Liver (tissue), 10 donors: ENCODE measurements at places on chromosomes 2 and 18. TPM values are rescaled to one million over a fixed set of nuclear protein-coding genes. Genes with fewer than 3 reads are reported as not detected.

DNA sequence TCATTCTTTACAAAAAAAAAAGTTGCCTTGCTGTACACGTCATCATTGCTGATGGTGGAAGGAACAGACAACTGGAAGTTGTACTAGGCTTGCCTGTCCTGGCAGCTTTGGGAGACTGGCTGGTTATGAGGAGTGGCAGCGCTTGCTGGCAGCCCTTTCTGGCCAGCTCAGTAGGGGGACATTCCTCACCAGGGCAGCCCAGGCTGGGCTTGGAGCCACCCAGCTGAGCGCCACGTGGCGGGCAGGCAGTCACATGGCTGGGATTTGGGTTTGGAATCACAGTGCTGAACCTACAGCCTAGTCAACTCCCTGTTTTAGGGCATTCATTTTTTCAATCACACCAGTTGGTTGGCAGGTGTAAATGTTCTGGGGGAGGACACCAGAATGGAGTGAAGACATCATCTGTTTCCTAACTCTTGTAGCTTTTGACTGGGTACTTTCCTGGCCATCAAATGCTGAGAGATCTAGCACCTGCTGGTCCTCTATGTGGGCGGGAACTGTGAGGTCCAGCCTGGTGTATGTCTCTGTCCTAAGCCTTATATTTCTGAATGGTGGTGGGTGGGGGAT lies 139.3 kb downstream of the SETBP1 start:
- no peak overlapping the region for H3K4me3 ChIP-seq
- H3K36me3 ChIP-seq = no peaks in the 10 kb centered on the region
- DNase-seq = no peak
- no peaks in the 10 kb centered on the region for H3K27me3 ChIP-seq
- H3K4me1 ChIP-seq = peaks cover 27% of the 10 kb centered on the region

- peak overlapping the region; percentile 14 for H3K4me3 ChIP-seq
- H3K27me3 ChIP-seq = no peaks in the 10 kb centered on the region
- H3K36me3 ChIP-seq = no peaks in the 10 kb centered on the region
- no peak for DNase-seq
- peak overlapping the region; percentile 27 for H3K27ac ChIP-seq
These were observed 3.6 kb downstream of the STARD7 start for GRCh38 chr2:96204836-96205624.

- peaks cover 6% of the 10 kb centered on the region for H3K36me3 ChIP-seq
- no peaks in the 10 kb centered on the region for H3K27me3 ChIP-seq
- no peaks in the 10 kb centered on the region for H3K4me1 ChIP-seq
- DNase-seq = no peak
- H3K27ac ChIP-seq = no peak overlapping the region
- H3K4me3 ChIP-seq = no peak overlapping the region
These were observed 111.5 kb downstream of the GALNT3 start for GRCh38 chr2:165682546-165682945.

DNA sequence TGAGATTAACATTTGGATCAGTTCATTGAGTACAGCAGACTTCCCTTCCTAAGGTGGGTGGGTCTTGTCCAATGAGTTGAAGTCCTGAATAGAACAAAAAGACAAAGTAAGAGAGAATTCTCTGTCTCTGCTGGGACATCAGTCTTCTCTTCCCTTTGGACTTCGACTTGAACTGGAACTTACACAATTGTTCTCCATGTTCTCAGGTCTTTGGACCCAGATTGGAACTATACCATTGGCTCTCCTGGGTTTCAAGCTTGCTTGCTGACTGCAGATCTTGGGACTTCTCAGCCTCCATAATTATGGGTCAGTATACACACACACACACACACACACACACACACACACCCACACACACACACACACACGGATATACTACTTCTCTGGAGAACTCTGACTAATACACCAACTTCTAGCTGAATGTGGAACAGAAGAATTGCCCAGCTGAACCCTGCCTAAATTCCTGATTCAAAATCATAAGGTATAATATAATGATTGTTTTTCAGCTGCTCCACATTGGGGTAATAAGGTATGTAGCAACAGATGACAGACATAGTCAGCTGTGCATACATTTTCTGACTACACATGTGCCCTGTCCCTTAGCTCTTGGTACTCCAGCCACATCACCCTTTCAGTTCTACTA lies 214.0 kb downstream of the TGIF1 start:
- peaks cover 12% of the 10 kb centered on the region for H3K4me1 ChIP-seq
- no peak overlapping the region for H3K27ac ChIP-seq
- no peak for DNase-seq
- H3K36me3 ChIP-seq = no peaks in the 10 kb centered on the region
- no peak overlapping the region for H3K4me3 ChIP-seq

GRCh38 chr2:88765154-88765888 lies 73.8 kb downstream of the RPIA start:
- H3K4me1 ChIP-seq = peaks cover 3% of the 10 kb centered on the region
- peak overlapping the region; percentile 6 for H3K4me3 ChIP-seq
- DNase-seq = peak; percentile 66
- no peak overlapping the region for H3K27ac ChIP-seq
- H3K27me3 ChIP-seq = peaks cover 4% of the 10 kb centered on the region
- no peaks in the 10 kb centered on the region for H3K36me3 ChIP-seq

DNA sequence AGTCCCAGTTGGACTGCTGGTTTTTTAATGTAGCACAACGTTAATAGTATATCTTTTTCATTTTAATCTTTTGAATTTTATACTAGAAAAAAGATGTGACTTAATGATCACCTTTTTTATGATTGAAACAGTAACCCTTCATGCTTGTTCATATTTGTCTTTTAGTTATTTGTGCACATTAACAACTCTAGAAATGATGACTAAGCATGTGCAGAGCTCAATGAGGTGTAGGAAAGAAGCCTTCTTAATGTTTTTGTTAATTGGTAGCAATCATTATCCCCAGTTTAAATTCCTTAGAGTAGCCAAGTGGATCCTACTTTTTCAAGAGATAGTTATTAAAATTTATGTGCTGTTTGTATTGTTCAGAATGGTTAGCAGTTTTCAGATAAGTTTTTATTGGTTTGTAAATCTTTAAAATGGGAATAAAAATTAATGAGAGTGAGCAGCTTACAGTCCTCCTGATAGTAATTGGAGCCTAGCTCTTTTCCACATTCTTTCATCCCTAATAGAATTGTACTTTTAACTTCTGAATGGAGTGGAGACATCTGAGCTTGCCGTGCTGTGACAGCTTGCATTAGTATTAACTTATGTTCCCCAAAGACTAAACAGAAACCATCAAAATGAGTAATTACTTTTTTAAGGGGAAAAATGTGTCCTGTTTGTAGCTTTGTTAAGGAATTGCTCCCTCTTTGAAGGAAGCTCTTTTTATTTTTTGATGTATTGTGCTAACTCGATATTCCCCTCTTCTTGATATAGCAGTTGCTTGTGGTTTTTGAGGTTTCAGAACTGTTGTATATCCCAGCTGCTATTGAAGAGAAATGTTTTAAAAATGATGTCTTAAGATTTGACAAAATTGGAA lies 17.3 kb downstream of the PIK3C3 start:
- DNase-seq = no peak
- H3K4me3 ChIP-seq = no peak overlapping the region
- no peaks in the 10 kb centered on the region for H3K4me1 ChIP-seq
- H3K27ac ChIP-seq = no peak overlapping the region

PPP1R1C gene
- total RNA-seq = 5.4 TPM

- no peaks in the 10 kb centered on the region for H3K27me3 ChIP-seq
- H3K27ac ChIP-seq = no peak overlapping the region
- H3K36me3 ChIP-seq = no peaks in the 10 kb centered on the region
- no peaks in the 10 kb centered on the region for H3K4me1 ChIP-seq
- H3K4me3 ChIP-seq = no peak overlapping the region
These were observed 453.4 kb downstream of the BCL11A start for GRCh38 chr2:60100034-60100433.

DNA sequence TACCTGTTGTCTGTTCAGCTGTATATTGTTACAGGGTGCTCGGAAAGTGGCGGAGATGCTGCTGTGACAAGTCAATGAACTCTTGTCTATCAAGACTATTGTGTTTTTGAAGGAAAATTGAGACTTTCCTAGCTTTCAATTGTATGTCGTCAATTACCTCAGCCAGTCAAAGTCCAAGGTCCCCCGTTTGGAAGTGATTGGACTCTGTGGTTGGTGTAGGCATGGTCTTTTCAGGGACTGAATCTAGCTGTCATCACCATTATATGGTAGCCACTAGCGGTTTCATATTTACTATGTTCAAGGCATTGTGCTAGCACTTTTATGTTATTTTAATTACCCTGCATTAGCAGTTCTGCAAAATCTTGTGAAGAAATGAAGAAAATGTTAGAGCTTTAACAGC lies 54.9 kb downstream of the XRCC5 start:
- no peaks in the 10 kb centered on the region for H3K27me3 ChIP-seq
- H3K4me1 ChIP-seq = no peaks in the 10 kb centered on the region
- peaks cover 77% of the 10 kb centered on the region for H3K36me3 ChIP-seq
- DNase-seq = no peak
- no peak overlapping the region for H3K27ac ChIP-seq
- H3K4me3 ChIP-seq = no peak overlapping the region

MPP4 gene
- total RNA-seq = not detected

GRCh38 chr2:133433455-133434451 lies 134.5 kb downstream of the NCKAP5 start:
- H3K4me3 ChIP-seq = no peak overlapping the region
- H3K27me3 ChIP-seq = no peaks in the 10 kb centered on the region
- H3K4me1 ChIP-seq = no peaks in the 10 kb centered on the region
- H3K27ac ChIP-seq = no peak overlapping the region
- no peaks in the 10 kb centered on the region for H3K36me3 ChIP-seq
- no peak for DNase-seq

DNA sequence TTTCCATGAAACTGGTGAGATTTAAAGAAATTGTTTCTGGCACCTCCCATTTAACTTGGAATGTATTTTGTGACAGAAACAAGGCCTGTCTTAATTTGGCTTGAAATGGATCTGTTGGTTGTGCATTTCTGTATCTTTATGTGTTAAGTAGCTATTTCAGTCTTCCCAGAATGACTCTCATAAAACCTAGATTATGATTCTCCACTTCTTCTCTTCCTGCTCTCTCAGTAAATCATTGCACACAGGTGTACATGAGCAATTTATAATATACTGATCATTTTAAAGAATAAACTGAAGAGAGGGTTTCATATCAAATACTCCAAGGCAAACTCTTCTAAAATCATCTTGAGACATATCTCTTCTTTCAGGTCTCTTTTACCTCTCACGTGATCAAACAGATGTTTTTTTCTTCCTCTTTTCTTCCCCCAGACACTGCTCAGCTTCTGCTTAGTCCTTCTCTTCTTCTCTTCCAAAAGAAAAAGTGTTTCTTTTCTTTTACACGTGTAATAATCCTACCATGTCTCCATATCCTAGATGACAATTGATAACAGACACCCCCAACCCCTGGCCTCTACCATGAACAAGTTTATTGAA lies 112.0 kb downstream of the PPP1R1C start:
- no peak overlapping the region for H3K27ac ChIP-seq
- H3K4me3 ChIP-seq = no peak overlapping the region
- DNase-seq = no peak
- no peaks in the 10 kb centered on the region for H3K27me3 ChIP-seq
- H3K36me3 ChIP-seq = no peaks in the 10 kb centered on the region
- no peaks in the 10 kb centered on the region for H3K4me1 ChIP-seq

GRCh38 chr2:171852366-171852888 lies 41.6 kb downstream of the SLC25A12 start:
- no peaks in the 10 kb centered on the region for H3K27me3 ChIP-seq
- no peaks in the 10 kb centered on the region for H3K36me3 ChIP-seq
- H3K27ac ChIP-seq = no peak overlapping the region
- DNase-seq = no peak

SALL3 gene
- total RNA-seq = not detected

GRCh38 chr2:235577404-235578330 lies 83.8 kb downstream of the AGAP1 start:
- no peaks in the 10 kb centered on the region for H3K27me3 ChIP-seq
- DNase-seq = no peak
- no peaks in the 10 kb centered on the region for H3K36me3 ChIP-seq
- no peak overlapping the region for H3K27ac ChIP-seq
- no peaks in the 10 kb centered on the region for H3K4me1 ChIP-seq

ADD2 gene
- 0.08 TPM for total RNA-seq

GRCh38 chr2:26757873-26758789 lies 6.0 kb upstream of the SLC35F6 start:
- no peak overlapping the region for H3K4me3 ChIP-seq
- DNase-seq = no peak
- peaks cover 6% of the 10 kb centered on the region for H3K4me1 ChIP-seq
- no peaks in the 10 kb centered on the region for H3K36me3 ChIP-seq
- peak overlapping the region; percentile 62 for H3K27ac ChIP-seq
